ENCODE measurements at places on chromosomes 13 and 19.

DNA sequence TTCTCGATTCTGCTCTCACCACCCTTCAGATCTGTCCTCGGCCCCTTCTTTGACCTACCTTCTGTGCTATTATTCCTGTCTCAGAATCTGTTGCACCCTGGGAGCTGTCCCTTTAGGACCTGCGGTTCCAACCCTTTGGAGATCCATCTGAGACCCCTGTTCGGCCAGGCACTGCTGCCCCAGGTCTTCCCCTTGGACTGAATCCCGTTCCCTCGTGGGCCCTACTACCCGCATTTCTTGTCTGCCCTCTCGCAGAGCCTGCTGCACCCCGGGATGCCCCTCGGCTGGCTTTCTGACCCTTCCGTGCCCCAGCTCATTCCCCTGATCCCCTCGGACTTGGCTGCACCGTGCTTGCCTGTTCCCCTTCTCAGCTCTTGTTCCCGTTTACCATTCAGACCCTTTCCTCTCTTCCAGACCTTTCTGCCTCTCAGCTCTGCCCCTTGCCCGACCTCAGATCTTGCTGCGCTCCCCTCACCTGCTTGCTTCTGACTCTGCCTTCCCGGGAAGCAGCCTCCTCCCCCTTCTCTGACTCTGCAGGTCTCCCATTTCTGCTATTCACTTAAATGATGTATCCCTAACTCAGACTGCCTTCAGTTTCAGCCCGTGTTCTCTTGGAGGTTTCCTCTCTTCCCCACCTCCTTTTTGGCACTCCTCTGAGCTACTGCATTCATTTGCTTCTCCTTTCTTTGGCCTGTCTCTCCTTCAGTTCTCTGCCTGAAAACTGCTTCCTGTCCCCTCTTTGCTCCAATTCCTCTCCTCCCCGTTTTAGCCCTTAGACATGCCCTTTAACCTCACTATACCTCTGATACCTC, 1.1 kb downstream of the ARHGAP35 start:
- no peak for DNase-seq

- no peak for DNase-seq
Measured at GRCh38 chr13:41059456-41060081, 1.7 kb upstream of the WBP4 start.

DNA sequence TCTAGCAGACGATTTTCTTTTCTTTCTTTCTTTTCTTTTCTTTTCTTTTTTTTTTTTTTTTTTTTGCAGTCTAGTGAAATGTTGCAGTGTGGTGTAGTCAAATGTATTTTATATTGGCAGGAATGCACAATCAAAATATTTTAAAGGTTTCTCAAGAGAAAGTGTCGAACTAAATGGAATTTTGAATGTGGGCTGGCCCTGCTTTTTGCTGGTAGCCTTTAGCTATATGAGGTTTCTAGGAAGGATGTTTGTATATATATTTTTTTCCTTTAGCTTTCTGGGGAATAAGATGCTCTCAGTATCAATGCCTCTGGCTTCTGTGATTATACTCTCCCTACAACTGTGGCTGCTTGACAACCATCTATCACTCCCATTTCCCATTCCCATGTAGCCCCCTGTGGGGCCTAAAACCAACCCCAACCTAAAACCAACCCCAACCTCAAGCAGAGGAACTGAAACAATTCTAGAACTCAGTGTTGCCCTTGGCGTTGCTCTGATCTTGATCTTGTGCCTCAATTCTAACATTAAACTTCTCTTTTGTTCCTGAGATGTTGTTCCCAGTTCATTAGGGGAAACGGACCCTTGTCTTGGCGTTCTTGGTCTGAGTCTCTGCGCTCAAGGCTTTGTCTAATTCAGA, 27.1 kb downstream of the CYSLTR2 start:
- DNase-seq, result no peak

- DNase-seq, result no peak
Measured at GRCh38 chr13:112245179-112245724, 130.9 kb upstream of the SPACA7 start.

DNA sequence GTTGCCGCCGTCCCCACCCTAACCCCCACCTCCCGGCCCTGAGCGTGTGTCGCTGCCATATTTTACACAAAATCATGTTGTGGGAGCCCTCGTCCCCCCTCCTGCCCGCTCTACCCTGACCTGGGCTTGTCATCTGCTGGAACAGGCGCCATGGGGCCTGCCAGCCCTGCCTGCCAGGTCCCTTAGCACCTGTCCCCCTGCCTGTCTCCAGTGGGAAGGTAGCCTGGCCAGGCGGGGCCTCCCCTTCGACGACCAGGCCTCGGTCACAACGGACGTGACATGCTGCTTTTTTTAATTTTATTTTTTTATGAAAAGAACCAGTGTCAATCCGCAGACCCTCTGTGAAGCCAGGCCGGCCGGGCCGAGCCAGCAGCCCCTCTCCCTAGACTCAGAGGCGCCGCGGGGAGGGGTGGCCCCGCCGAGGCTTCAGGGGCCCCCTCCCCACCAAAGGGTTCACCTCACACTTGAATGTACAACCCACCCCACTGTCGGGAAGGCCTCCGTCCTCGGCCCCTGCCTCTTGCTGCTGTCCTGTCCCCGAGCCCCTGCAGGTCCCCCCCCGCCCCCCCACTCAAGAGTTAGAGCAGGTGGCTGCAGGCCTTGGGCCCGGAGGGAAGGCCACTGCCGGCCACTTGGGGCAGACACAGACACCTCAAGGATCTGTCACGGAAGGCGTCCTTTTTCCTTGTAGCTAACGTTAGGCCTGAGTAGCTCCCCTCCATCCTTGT, 6.4 kb downstream of the YIPF2 start:
- no peak for DNase-seq

DNA sequence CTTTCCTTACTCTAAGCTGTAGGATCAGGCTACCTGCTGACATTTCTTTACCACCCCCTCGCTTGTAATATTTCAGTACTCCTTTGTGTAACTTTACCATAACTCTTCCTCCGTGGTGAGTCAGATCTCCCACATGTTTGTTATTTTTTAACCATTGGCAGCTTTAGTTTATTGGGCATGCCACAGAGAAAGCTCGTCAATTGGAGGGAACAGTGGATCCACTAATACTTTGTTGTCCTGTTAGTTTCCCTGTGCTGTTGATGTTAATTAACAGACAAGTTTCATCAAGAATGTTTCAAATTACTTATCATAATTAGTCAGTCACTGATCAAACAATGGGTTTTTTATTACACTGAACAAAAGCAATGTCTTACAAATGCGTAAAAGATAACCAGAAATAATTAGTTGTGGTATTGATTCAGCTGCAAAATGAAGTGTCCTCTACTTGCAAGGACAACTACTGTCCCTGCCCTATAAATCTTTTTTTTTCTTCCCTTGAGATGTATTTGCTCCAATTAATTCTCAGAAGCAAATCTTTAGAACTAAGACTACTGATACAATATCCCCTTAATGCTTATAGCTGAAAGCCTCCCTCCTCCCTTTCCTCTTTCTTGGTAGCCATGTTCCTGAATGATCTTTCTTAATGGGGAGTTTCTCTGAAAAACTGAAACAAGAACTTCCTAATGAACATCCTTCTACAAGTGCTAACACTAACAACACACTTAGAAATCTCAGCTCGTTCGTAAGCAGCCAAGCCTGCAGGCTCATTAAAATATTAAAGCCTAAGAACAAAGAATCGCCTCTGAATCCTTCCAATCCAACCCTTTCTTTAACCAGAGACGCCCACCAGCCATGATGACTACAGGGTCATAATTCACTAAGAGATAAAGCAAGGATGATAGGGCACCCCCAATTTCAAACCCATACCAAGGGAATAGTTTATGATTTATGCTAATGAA, 22.2 kb downstream of the EFNB2 start:
- no peak for DNase-seq

DNA sequence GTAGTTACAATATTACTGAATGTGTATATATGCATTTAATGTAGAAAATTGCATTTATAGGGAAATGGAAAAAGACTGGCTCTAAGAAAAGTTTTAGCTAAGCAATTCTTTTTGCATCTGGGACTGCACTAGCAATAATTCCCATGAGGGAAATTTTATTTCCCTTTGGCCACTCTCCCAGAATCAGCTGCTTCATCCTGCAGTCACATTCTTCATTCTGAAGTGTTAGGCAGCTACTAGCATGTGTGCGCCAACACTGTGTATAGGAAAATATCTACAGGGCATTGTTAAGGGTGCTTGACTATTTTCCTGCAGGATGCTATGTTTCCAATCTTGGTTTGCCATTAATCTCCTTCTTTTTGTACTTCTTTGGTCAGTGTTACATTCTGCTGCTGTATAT, 312.8 kb upstream of the PCDH20 start:
- no peak for DNase-seq

DNA sequence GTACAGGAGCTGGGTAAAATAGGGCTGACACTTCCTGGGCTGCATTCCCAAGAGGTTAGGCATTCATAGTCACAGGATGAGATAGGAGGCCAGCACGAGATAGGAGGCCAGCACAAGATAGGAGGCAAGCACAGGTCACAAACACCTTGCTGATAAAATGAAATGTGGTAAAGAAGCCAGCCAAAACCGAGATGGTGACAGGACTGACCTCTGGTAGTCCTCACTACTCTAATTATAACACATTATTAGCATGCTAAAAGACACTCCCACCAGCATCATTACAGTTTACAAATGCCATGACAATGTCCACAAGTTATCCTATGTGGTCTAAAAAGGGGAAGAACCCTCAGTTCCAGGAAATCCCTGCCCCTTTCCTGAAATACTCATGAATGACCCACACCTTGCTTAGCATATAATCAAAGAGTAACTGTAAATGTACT, 20.9 kb upstream of the IGSF23 start:
- DNase-seq, result no peak
